ENCODE measurements at places on chromosomes 16 and 17. TPM values are rescaled to one million over a fixed set of nuclear protein-coding genes. Genes with fewer than 3 reads are reported as not detected.

GRCh38 chr17:50184064-50184463 is 17.4 kb downstream of the COL1A1 start:
- no peak for DNase-seq

DNA sequence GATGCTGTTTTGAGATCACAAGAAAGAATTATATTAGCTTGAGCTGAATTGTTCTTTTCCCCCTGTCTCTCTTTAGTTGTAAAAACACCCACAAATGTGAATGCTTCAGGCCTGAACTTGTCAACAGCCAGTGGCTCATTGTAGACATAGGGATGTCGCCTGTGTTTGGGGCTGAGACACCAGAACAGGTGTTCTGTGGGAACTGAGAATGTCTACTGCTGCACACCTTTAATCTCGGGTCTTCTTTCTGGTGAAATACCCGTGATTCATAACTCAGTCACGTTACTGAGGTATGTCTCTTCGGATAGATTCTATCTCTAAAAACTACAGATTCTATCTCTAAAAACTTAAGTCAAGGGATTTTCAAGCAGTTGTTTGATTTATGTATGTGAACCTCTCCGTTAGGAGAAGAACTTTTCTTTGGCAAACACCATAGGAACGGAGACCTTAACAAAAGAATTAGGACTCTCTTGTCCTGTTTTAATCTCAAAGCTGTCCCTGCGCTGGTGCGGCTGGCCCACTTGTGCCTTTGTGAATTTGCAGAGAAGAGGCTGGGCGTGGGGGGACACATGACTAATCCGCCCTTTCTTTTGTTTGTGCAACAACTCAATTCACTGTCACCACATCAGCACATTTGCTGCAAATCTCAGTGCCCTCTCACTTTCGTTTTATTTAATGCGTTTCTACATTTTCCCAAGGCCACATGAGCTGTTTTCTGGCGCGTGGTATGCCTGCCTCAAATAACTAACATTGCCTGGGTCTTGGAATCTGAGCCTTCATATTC is 643.0 kb downstream of the MAF start:
- DNase-seq, result no peak

- DNase-seq, result no peak
Measured at GRCh38 chr17:4163951-4164350, 21.0 kb downstream of the CYB5D2 start.

DNA sequence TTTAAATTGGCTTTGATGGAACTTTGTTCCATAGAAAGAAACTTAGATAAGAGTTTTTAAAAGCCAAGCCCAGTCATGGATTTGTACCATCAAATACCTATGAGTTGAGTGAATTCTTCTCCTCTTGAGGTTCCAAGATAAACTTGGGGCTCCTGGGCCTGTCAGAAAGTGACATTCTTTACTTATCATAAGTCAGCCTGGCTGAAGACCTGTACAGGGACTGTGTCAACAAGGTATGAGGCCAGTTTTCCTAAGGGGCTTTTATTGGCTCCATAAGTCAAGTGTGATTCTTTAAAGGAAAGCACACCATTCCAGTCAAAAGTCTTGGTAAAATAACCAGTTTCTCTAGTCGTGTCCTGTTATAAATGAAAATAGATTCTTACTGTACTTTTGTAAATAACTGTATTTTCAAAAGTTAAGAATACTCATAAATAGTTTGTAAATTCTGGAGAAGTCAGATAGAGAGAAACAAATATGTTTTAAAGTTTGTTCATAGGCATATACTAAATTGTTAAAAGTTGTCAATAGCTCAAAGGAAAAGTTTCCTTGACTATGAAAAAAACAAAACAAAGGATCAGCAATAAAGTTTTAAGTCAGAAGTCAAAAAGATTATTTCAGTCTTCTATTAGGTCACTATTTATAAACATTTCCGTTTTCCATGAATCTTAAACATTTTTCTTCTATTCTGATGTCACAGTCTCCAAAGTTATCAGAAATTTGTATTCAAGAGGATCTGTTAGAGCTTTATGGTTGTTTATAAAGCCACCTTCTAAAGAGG is 22.5 kb upstream of the MYO1D start:
- DNase-seq, result no peak

- DNase-seq, result no peak
Measured at GRCh38 chr17:304461-304860, 48.1 kb downstream of the RPH3AL start.

DNA sequence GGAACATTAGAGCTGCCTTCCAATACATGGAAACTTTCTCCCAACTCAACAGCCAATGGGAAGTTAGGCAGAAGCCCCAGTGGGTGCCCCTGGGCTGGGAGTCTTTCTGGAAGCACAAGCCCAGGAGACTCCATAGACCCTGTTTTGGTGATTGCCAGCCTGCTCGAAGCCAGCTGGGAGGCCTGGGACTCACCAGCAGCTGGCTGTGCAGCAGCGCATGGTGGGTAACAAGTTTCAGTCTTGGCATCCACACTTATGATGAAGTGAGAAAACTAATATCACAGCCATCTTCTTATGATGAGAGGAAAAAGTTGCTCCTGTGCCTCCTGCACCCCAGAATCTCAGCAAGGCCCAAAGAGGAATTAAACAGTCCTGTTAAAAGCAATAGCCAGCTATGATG is 522.5 kb upstream of the CDH5 start:
- DNase-seq, result no peak

- no peak for DNase-seq
Measured at GRCh38 chr17:35774499-35774898, 13.8 kb downstream of the C17orf50 start.

- DNase-seq, result no peak
Measured at GRCh38 chr17:29049541-29050145, 6.7 kb downstream of the PIPOX start.

- no peak for DNase-seq
Measured at GRCh38 chr16:84741340-84741830, 41.6 kb downstream of the USP10 start.

DNA sequence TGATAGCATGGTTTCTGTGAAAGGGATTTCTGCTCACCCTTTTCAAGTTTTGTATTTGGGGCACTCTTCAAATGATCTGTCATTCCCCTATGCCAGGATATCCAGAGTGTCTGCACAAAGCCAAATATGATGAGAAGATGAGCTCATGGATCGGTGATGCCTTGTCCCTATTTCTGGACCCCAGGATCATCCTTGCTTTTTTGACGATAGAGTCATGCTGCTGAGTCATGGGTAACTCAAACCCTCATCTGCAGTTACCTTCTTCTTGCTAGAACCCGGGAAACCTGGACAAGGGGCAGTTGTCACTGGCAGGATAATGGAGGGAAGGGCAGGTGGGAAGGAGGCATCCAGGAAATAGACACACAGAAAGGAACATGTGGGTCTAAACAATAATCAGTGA is 17.8 kb upstream of the MAPT start:
- no peak for DNase-seq

- no peak for DNase-seq
Measured at GRCh38 chr16:78436846-78437245, 337.4 kb downstream of the WWOX start.

DNA sequence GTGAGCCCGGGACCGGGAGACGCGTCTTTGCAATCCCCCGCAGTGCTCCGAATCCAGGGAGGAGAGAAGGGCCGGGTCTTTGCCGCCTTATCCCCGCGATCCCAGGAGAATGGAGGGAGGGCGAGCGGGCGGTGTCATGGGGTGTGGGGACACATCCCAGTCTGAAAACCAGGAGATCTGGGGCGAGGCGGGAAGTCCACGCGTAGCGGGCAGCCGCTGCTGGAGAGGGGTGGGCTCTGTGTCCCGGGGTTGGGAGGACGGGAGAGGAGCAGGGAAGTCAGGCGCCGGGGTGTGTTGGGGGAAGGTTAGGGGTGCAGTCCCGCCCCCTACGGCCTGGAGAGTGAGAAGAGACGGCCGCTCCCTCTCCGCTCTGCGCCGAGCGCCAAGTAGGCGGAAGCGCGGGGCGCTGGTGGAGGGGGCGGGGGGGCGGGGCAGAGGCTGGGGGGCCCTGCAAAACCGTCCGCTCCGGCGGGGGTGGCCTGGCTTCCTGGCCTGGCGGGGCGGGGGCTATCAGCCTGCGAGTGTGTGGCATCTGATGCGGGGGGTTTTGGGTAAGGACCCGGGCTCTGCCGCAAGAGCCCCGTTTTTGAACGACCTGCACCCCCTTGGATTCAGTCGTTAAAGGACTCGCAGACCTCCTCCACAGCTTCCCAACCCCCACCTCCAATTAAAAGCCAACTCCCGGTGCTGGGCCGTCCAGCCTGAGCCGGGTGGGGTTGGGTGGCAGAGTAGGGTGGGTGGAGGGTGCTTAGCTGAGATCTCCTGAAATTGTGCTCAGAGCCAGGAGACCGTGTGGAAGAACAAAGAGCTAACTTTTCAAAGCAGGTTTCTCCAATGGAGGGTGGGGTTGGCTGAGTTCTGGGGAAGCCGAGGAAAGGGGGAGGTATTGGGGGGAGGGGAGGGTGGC is 654 bp downstream of the LASP1 start:
- DNase-seq, result no peak

DNA sequence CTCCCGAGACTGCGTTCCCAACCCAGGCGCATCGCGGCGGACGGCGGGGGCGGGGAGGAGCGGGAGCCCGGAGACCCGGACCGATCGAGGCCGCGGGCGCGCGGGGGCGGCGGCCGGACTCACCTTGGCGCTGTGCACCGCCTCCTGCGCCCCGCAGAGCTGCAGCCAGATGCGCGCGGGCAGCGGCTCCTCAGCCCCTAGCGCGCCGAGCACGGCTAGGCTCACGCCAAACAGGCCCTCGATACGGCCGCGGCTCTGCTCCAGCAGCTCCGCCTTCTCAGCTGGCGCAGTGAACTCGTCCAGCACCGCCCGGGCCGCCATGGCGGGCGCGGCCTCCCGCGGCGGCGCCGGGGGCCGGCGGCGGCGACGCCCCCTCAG is 339 bp downstream of the N4BP1 start:
- DNase-seq, result no peak

DNA sequence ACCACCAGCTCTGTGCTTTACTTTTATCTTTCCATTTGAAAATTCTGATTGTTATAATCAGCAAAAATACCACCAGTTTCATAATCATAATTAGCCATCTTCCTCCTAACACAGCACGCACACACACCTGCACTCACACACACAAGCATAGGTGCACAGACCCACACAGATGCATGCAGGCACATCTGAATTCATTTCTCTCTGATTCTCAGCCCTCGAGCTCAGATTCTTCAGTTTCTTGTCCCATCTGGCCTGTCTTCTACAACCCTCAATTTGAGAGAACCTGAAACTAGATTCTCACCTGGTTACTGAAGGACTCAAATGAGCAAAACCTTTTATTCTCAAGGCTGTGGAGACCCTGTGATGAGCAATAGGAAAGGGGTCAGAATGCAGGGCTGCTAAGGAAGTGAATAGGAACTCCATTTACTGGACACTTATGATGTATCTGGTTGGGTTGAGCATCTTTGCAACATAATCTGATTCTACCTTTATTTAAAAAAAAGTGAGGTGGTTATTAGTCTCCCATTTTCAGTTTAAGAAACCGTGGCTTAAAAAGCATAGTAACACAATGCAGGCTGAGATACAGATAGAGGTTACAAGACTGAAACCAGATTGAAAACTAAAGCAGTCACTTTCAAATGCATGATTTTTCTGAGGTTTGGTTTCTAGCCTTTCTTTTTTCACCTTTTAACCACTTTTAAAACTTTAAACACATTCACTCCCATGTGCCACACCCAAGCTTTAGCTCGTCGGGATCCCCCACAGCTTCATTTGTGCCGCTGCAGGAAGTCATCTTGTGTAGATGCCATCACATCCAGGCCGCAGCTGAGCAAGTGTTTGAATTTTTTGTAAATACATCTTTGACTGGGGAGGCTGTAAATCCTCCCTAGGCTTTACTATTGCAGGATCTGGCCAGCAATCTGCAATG is 9.4 kb downstream of the KRT33A start:
- no peak for DNase-seq

DNA sequence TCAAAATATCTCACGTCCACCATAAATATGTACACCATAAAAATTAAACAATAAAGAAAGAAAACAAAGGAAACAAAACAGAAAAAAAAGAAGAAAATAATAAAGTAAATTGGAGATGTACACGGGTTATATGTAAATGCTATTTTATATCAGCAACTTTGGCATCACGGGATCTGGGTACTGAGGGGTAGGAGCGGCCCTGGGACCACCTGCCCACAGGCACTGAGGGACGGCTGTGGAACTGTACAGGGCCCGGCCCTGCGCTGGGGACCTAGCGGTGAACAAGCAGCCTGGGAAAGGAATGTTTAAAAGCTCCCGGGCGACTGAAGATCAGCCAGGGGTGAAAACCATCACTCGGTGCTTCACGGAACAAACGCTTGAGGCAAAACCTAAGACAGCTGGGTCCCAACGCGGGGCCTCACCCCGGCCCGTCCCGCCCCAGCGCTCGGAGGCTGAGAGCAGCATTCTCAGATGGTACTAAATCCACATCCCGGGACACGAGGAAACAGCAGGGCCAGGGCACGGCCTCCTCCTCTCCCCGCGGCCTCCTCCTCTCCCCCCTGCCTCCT is 31.2 kb downstream of the NXN start:
- DNase-seq, result no peak

GRCh38 chr17:76791053-76791980 is 53.4 kb downstream of the MFSD11 start:
- DNase-seq, result no peak

DNA sequence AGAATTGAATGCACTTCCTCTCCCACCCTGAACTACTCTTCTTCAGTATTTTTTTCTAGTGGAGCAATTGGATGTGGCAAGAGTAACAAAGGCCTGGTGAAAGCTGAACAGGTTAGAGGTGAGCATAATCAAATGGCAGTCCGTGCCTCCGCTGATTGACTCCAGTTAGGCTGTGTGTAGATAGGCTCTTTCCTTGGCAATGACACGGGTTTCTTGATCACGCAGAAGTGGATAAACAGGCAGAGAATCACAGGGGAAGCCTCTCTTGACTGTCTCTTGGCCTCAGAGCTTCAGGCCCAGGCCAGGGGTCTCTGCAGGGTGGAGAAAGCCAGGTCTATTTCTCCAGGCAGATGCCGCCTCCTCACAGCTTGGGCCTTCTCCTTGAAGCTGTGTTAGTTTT is 4.2 kb downstream of the CD300LB start:
- DNase-seq, result no peak

DNA sequence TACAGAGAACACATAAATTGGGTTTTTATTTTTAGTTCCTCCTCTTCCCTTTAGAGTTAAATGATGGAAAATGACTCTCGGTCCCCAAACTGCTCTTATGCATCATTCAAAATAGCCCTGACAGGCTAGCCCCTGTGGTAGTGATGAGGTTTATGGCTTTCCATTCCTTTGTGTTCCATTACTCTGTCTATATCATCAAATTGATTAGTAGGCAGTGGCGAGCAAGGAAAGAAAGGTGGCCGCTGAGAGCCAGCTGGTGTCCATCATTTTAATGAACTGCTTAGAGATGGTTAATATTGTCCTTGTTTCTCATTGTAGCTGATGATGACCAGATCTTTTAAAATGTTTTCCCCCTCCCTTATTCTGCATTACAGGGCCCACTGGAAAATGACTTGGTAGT is 179.5 kb downstream of the PHKB start:
- DNase-seq, result no peak

- DNase-seq, result no peak
Measured at GRCh38 chr17:81131486-81132196, 33.7 kb upstream of the PVALEF start.

GRCh38 chr16:89334050-89334449 is 116.5 kb downstream of the ZNF778 start:
- no peak for DNase-seq

Gene WNT3
- 2.3 TPM for polyA plus RNA-seq

Gene KRTAP1-1
- not detected for polyA plus RNA-seq

Gene LITAF
- 107 TPM for polyA plus RNA-seq

Gene TBC1D3I
- 0.24 TPM for polyA plus RNA-seq

Gene TBC1D3K
- 7.3 TPM for polyA plus RNA-seq

Gene TNFRSF12A
- polyA plus RNA-seq, result 23.1 TPM

Gene NPW
- polyA plus RNA-seq, result 14.5 TPM
